DND-41 (cell line): ENCODE measurements at places on chromosomes 2 and 18.

- DNase-seq = no peak
These were observed 19.0 kb downstream of the PASK start for GRCh38 chr2:241130316-241130715.

DNA sequence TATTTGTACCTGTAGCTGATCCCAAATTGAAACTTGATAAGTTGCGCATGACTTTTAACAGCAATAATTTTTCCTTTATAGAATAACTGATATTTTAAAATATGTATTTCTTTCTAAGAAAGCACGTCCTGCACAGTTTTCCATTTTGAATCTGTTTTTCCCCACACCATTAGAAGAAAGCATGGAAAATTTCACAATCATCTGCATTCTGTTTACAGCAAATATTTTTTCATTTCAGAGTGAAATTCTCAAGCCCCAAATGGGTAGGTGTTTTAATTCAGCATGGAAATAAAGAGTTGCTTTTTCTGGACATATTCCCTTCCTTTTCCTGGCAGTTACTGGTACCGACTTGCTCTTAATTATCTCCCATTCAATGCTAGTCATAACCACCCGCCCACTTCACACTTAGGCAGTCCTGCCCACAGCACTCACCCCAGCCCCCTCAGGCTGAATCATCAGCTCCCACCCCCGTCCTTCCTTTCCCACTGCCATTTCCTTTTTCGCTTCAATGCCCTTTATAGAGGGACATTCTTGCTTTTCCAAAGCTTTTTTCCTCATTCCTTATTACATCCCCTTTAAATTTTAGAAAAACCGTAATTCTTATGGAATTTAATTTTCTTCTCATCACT is 89.2 kb upstream of the GLS start:
- DNase-seq = peak; percentile 16

DNA sequence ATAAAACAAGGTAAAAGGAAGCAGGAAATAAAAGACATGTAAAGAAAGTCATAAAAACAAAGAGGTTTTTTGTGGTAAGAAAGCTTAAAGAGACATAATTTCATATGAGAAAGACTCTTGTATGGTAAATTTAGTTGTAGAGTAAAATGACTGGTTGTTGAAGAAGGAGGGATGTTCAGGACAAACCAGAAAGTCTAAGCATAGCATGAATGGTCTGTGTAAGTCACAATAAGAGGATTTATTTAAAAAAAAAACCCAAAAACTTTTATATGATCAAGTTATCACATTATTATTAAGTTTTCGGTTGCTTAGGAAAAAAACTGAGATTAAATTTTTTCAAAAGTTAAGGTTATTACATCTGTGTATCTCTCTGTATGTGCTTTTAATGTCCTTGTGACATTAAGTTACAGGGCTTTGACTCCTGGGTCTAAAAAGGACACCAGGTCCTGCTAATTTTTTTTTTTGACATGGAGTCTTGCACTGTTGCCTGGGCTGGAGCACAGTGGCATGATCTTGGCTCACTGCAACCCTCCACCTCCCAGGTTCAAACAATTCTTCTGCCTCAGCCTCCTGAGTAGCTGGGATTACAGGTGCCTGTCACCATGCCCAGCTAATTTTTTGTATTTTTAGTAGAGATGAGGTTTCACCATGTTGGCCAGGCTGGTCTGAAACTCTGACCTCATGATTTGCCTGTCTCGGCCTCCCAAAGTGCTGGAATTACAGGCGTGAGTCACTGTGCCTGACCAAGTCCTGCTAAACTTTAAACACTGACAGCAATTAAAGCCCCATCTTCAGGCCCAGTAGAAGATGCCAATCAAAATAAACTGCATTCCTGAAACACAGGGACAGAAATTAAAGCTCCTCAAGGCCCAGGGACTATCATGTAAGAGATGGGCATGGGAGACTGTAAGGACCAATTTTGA is 14.2 kb upstream of the OXER1 start:
- DNase-seq = no peak

- no peak for DNase-seq
These were observed 20.4 kb upstream of the DAPL1 start for GRCh38 chr2:158774681-158775080.

- DNase-seq = no peak
These were observed 181.3 kb upstream of the HAAO start for GRCh38 chr2:42973726-42974125.

- DNase-seq = no peak
These were observed 103.5 kb downstream of the PKP4 start for GRCh38 chr2:158560259-158560658.

GRCh38 chr2:189492451-189492850 is 51.2 kb downstream of the WDR75 start:
- DNase-seq = no peak

- DNase-seq = no peak
These were observed 460.1 kb downstream of the NR4A2 start for GRCh38 chr2:155872396-155872795.

DNA sequence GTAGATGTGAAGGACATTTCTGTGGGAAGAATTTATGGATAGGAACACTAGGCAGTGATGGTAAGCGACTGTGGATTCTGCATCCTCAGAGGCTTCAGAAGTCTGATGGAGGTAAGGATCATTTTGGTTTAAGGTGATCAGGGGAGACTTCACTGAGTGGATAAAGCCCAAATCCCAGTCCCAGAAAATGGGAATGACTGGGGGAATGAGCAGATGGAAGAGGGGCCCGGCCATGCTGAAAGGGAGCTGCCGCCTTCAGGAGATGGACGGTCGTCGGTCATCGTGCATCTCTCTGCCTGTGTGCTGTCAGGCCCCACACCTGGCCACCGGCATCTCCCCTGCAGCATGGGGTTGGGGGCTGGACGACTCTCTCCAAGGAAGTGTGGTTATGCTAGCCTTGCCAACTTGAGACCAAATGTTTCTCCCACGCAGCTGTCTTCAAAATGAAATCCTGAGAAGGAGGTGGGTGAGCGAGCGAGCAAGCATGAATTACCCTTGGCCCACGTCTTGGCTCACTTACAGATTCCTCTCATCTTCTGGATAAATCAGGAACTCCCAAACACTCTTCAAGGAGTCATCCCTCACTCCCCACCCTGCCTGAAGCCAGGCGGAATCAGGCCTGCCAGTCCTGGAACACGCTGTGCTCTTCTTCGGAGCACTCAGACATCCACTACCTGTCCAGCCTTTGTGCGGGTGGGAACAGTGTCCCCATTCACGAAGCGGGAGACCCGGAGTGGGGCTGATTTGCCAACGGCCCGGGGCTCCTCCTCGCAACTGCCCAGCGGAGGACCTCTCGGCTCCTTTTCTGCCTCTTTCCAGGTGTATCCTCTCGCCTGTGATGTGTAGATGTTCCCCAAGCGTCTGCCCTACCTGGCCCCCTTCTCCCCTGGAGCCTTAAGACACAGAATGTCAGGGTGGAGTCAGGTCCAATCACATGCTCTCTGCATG is 85.6 kb downstream of the PRKCE start:
- DNase-seq = no peak

DNA sequence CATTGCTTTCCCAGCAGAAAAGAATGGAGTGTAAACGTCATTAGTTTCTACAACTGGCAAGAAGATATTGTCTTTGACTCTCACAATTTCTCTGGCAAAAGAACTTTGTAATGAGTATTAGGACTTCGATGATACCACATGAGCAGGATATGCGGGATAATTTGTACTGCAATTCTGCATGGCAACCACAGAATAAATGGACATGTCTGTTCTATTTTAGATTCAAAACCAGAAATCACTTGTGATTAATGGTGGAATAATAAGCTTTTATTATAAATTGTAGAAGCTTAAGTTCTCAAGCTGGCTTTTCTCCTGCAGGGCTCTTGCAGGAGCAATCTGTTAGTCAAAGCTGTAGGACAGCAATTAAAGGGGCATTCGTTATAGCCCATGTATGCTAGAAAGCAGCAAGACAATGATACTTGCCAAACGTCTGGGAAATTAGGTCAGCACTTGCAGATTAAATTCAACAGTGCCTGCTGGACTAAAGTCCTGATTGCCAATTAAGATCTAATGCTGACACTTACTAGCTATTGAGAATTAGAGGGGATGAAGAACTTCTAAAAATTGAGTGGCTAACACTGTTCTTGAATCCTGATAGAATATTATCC is 177.9 kb downstream of the PTH2R start:
- DNase-seq = no peak

- no peak for DNase-seq
These were observed 596.6 kb downstream of the RNF144A start for GRCh38 chr2:7513834-7514233.

DNA sequence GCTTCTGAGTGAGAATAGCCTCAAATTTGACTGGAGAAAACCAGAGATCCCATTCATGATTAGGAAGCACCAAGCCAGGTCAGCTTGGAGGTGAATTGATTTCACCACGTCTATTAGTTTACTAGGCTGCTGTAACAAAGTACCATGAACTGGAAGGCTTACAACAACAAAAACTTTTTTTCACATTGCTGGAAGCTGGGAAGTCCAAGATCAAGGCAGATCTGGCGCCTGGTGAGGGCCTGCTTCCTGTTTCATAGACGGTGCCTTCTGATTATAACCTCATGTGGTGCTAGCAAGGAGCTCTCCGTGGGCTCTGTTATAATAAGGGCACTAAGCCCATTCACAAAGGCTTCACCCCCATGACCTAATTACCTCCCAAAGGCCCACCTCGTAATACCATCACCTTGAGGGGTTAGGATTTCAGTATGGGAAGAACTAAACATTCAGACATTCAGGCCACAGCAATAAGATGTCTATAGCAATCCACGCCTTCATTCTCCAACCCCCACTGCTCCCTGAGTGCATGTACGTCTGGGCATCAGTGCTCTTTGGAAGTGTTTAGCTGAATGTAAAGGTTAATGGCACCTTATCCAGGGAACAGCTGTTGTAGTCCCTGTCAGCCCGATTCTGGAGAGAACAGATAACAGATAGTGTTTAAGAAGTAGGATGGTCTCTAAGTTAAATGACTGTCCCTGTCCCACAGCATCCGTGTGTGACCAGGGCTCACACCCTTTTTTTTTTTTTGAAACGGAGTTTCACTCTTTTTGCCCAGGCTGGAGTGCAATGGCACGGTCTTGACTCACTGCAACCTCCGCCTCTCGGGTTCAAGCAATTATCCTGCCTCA is 89.2 kb downstream of the SOCS6 start:
- no peak for DNase-seq

DNA sequence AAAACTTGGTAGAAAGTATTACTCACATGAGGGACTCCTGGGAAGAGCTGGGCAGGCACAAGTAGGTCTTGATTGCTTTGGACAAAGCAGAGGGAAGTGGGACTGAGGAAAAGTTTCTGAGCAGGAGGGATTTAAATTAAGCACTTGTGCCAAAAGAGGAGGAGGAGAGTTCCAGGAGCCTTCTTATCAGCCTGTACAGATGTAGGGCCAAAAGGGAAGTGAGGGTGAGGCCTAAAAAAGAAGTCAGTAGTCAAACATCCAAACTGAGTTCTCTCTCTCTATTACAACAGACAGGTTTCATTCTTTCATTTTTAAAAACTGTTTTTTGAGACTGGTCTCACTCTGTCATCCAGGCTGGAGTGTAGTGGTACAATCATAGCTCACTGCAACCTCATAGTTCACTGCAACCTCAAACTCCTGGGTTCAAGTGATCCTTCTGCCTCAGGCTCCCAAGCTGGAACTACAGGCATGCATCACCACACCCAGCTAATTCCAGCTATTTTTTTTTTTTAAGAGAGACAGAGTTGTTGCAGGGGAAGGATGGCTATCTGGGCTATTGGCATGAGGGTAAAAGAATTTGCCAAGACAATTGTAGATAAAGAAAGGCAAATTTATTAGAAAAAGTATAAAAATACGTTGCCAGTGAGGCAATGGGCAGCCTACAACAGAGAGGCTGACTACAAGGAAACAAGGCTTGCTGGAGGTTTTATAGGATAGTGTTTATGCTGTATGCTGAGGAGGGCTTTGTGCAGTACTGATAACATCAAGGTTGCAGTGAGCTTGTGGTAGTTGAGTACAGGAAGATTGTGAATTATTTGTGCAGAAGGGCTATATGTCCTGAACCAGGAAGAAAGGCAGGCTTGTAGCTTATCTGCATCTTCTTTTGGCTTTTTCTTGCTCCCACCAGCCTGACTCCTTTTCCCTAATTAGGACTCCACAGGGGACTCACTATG is 29.0 kb downstream of the CFAP210 start:
- DNase-seq = no peak

- DNase-seq = no peak
These were observed 104.6 kb downstream of the UNC80 start for GRCh38 chr2:209876211-209876610.

- DNase-seq = no peak
These were observed 9.9 kb upstream of the INO80C start for GRCh38 chr18:35507623-35508022.

DNA sequence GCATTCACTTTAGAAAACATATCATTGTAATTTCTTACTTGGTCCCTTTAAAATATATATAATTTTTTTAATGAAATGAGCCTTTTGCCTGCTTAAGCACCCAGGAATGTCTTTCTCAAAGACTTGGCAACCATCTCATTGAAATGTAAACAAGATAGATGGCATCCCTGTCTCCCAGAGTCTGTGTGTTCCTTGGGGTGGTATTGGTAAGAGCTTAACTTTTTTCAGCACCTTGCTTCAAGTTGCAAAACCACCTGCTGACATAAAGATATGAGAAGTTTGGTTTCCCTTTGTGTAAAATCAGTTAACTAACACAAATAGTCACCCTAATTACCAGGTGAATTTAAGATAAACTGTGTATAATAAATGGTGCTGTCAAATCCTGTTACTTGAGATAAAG is 266.9 kb downstream of the DSC3 start:
- DNase-seq = no peak

DNA sequence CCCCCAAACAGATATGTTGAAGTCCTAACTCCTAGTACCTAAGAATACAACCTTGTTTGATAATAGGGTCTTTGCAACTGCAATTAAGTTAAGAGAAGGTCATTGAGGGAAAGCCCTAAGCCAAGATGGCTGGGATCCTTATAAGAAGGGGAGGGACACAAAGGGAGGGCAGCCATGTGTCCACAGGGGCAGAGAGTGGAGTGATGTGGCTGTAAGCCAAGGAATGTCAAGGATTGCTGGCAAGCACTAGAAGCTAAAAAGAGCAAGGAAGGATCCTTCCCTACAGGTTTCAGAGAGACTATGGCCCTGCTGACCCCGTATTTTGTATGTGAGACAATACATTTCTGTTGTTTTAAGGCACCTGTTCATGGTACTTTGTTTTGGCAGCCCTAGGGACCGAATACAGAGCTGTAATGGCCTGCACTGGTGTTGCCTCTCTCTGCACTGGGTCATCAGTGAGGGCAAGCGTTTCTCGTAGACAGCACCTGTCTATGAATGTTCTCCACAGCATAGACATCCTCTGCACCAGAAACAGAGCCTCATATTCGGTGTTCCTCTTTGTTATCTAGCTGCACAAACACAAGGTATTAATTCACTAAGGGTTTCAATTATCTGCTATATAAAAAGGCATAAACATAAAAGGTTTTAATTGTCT is 75.4 kb upstream of the AQP4 start:
- no peak for DNase-seq

- DNase-seq = no peak
These were observed 241.2 kb upstream of the SKOR2 start for GRCh38 chr18:47492691-47493090.

GRCh38 chr2:45705233-45705632 is 53.8 kb downstream of the PRKCE start:
- no peak for DNase-seq
